ENCODE measurements at places on chromosomes 6 and 20.

GRCh38 chr6:126804332-126805064, 314.0 kb upstream of the RSPO3 start:
- no peak for DNase-seq

DNA sequence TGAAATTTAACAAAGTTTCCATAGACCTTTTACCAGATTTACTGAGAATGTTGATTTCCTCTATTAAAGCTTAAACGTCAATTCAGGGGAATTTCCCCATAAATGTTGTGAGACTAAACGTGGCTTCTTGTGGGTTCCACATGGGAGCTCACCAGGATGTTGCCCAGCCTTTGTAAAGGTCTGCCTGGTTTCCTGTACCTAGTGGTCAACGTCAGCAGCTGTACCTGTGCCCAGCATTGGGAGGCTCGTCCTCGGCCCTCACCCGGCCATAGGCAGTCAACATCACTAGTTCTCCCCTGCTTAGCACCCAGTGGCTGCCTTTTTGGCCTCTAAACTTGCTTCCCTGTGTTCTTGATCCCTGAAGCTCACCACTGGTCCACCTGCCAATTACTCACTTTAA, 22.1 kb upstream of the CD83 start:
- DNase-seq: no peak

- no peak for DNase-seq
Observed at GRCh38 chr6:108118359-108118724, 43.8 kb upstream of the OSTM1 start.

DNA sequence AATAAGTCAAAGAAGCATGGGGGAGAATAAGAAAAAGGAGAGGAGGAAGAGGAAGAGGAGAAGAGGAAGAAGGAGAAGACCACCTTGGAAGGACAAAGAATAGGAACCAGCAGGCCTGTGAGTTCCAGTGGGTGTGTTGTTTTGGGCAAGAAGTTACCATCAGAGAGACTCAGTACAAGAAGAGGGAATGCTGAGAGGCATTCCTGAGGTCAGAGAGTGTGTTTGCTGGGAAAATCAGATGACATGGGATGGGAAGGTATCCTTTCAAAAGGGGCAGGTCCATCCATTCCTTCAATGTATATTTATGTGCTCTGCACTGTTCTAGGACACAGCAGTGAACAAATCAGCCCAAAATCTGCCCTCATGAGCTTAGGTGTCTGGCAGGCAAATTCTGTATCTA, 40.5 kb upstream of the PRIM2 start:
- no peak for DNase-seq

- no peak for DNase-seq
Observed at GRCh38 chr6:165015676-165016075, 293.7 kb downstream of the C6orf118 start.
